ENCODE measurements at places on chromosomes 3 and 15.

GRCh38 chr3:185630182-185630622 is 44.1 kb downstream of the SENP2 start:
- peak overlapping the region; percentile 33 for H3K27ac ChIP-seq
- peaks cover 8% of the 10 kb centered on the region for H3K4me1 ChIP-seq
- peaks cover 39% of the 10 kb centered on the region for H3K36me3 ChIP-seq

- no peaks in the 10 kb centered on the region for H3K27me3 ChIP-seq
- DNase-seq = no peak
- H3K4me1 ChIP-seq = no peaks in the 10 kb centered on the region
- no peak overlapping the region for H3K27ac ChIP-seq
- no peak overlapping the region for H3K4me3 ChIP-seq
Observed at GRCh38 chr3:181976526-181976925, 264.8 kb downstream of the SOX2 start.

GRCh38 chr3:196643201-196643749 is 3.8 kb downstream of the NRROS start:
- H3K4me1 ChIP-seq = peaks cover 10% of the 10 kb centered on the region
- no peak overlapping the region for H3K27ac ChIP-seq
- DNase-seq = peak; percentile 55
- no peaks in the 10 kb centered on the region for H3K36me3 ChIP-seq
- H3K4me3 ChIP-seq = no peak overlapping the region
- no peaks in the 10 kb centered on the region for H3K27me3 ChIP-seq

DNA sequence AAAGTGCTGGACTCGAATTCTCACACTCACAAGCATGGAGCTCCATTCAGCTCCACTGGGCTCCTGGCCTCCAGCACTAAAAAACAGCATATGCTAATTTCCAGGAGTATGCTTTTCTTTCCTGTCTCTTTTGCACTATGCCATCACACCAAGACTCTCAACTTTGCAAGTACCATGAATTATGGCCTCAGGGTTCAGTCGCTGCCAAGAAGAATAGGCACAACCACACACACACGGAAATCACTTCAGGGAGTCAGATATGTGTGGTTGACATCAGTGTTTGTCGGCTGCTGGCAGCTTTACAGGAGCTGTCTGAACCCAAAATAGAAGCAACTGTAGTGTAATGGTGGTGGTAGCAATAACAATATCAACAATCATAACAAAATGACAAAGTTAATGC is 305.0 kb upstream of the SLCO3A1 start:
- no peaks in the 10 kb centered on the region for H3K4me1 ChIP-seq
- H3K4me3 ChIP-seq = no peak overlapping the region
- H3K27me3 ChIP-seq = no peaks in the 10 kb centered on the region
- DNase-seq = no peak

- H3K4me3 ChIP-seq = no peak overlapping the region
- H3K27ac ChIP-seq = no peak overlapping the region
- H3K27me3 ChIP-seq = no peaks in the 10 kb centered on the region
- DNase-seq = no peak
Observed at GRCh38 chr15:60483042-60483441, 4.1 kb upstream of the ICE2 start.

GRCh38 chr3:45261333-45262110 is 35.4 kb upstream of the TMEM158 start:
- no peak overlapping the region for H3K4me3 ChIP-seq
- H3K27ac ChIP-seq = no peak overlapping the region
- no peaks in the 10 kb centered on the region for H3K36me3 ChIP-seq

Measured in tibial artery (tissue), 4 donors.